Glutamatergic neuron (in vitro differentiated cells): ENCODE measurements at places on chromosomes 12 and 14.

GRCh38 chr14:57657487-57657886 lies 163.8 kb upstream of the CCDC198 start:
- no peak overlapping the region for H3K27ac ChIP-seq
- no peak for DNase-seq
- no peaks in the 10 kb centered on the region for H3K27me3 ChIP-seq
- peaks cover 12% of the 10 kb centered on the region for H3K4me1 ChIP-seq
- H3K4me3 ChIP-seq, result no peak overlapping the region
- H3K36me3 ChIP-seq, result peaks cover 6% of the 10 kb centered on the region

- H3K4me1 ChIP-seq, result peaks cover 4% of the 10 kb centered on the region
- H3K27me3 ChIP-seq, result peaks cover 11% of the 10 kb centered on the region
- DNase-seq, result no peak
- H3K4me3 ChIP-seq, result no peak overlapping the region
- no peaks in the 10 kb centered on the region for H3K36me3 ChIP-seq
Observed at GRCh38 chr14:72439707-72440106, 454.2 kb downstream of the DPF3 start.

GRCh38 chr12:50201987-50202521 lies 34.9 kb upstream of the CERS5 start:
- H3K4me3 ChIP-seq, result no peak overlapping the region
- no peak for DNase-seq
- H3K36me3 ChIP-seq, result peaks cover 5% of the 10 kb centered on the region
- no peaks in the 10 kb centered on the region for H3K4me1 ChIP-seq

GRCh38 chr14:75602503-75602902 lies 24.1 kb downstream of the FLVCR2 start:
- no peak overlapping the region for H3K27ac ChIP-seq
- no peaks in the 10 kb centered on the region for H3K36me3 ChIP-seq
- H3K27me3 ChIP-seq, result no peaks in the 10 kb centered on the region
- no peaks in the 10 kb centered on the region for H3K4me1 ChIP-seq
- no peak overlapping the region for H3K4me3 ChIP-seq

- DNase-seq, result no peak
- H3K36me3 ChIP-seq, result peaks cover 9% of the 10 kb centered on the region
- peak overlapping the region; percentile 4 for H3K27ac ChIP-seq
- peaks cover 22% of the 10 kb centered on the region for H3K4me1 ChIP-seq
Observed at GRCh38 chr14:90400904-90401561, 4.2 kb downstream of the CALM1 start.

GRCh38 chr14:32468955-32469354 lies 139.9 kb downstream of the AKAP6 start:
- H3K4me1 ChIP-seq, result peaks cover 19% of the 10 kb centered on the region
- peaks cover 11% of the 10 kb centered on the region for H3K27me3 ChIP-seq
- H3K4me3 ChIP-seq, result no peak overlapping the region
- DNase-seq, result no peak

DNA sequence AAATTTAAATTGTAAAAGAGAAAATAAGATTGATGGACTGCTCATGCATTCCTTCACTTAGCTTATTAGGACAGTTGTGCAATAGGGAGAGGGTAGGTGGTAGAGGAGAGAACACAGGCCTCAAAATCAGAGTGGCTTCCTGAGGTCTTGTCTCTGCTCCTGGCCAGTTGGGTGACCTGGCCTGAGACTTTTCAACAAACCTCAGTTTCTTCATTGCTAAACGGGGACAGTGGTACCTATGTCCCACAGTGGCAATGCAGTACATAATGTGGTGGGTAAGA lies 2.6 kb downstream of the MAP3K12 start:
- no peaks in the 10 kb centered on the region for H3K36me3 ChIP-seq
- no peak overlapping the region for H3K27ac ChIP-seq
- peaks cover 34% of the 10 kb centered on the region for H3K27me3 ChIP-seq
- H3K4me1 ChIP-seq, result peaks cover 44% of the 10 kb centered on the region
- DNase-seq, result no peak

GRCh38 chr12:13028825-13029570 lies 15.2 kb upstream of the FAM234B start:
- no peak for DNase-seq
- no peaks in the 10 kb centered on the region for H3K36me3 ChIP-seq
- H3K27me3 ChIP-seq, result no peaks in the 10 kb centered on the region
- peaks cover 2% of the 10 kb centered on the region for H3K4me1 ChIP-seq

- H3K4me1 ChIP-seq, result peaks cover 6% of the 10 kb centered on the region
- H3K27ac ChIP-seq, result no peak overlapping the region
- no peak overlapping the region for H3K4me3 ChIP-seq
Observed at GRCh38 chr14:66041582-66041981, 444.6 kb upstream of the CCDC196 start.

DNA sequence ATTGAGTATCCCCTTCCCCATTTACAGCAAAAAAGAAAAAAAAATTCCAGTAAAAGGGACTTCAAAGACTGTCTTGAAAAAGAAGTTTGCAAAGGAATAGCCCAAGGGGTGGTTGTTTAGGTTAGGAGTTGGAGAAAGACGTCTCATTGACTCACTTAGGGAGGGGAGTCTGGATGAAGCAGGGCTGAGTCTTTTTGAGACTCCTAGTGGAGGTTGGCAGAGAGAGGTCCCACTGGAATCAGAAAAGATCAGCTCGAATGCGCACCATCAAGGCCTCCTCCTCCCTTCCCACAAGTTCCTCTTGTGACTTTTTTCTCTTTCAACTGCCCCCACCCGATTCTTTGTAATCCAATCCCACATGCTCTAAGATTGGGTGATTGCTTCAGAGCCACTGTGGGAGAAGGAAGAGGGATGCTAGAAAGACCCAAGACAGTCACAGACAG lies 1.9 kb downstream of the ARHGEF40 start:
- peaks cover 23% of the 10 kb centered on the region for H3K27me3 ChIP-seq
- H3K36me3 ChIP-seq, result peaks cover 14% of the 10 kb centered on the region

DNA sequence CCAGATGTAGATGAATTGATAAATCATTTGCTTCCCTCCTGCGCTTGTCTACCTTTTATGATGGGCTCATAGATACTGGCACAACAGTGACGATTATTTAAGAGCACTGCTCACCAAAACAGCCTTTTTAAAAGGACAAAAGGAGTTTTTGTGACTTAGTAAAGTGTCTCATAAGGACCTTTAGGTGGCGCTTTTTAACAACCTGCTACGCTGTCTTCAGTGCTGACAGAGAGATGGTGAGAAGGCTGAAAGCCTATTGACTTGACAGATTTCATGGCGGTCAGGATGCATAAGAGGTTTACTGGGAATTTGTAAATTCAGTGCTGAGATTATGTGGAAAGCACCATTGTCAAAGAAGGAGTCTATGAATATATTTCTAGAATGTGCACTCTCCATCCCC lies 87.6 kb downstream of the SLC15A5 start:
- no peaks in the 10 kb centered on the region for H3K27me3 ChIP-seq
- H3K4me1 ChIP-seq, result peaks cover 3% of the 10 kb centered on the region
- no peaks in the 10 kb centered on the region for H3K36me3 ChIP-seq

GRCh38 chr14:53044486-53044885 lies 93.6 kb upstream of the FERMT2 start:
- no peak overlapping the region for H3K4me3 ChIP-seq
- DNase-seq, result no peak
- no peaks in the 10 kb centered on the region for H3K27me3 ChIP-seq
- H3K4me1 ChIP-seq, result peaks cover 9% of the 10 kb centered on the region
- H3K27ac ChIP-seq, result no peak overlapping the region
- no peaks in the 10 kb centered on the region for H3K36me3 ChIP-seq

DNA sequence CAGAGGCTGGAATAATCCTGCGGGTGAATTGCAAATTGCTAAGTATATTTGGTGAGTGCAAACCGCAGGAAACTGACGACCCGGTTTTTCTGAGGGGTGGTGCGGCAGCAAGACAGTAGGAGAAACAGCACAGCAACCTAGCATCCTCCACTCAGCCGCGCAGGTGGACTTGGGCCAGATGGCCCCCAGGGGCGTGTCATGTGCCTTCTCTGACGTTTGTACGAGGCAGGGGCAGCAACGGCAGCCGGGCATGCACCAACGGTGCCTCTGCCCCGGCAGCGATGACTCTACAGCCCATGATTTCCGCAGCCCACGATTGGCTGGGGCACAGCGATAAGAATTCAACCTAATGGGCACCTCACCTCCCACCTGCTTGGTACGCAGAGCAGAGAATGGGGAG lies 11.1 kb upstream of the CLEC2A start:
- no peak for DNase-seq
- no peak overlapping the region for H3K27ac ChIP-seq
- H3K4me3 ChIP-seq, result no peak overlapping the region
- H3K4me1 ChIP-seq, result no peaks in the 10 kb centered on the region

- DNase-seq, result no peak
- H3K27me3 ChIP-seq, result peaks cover 3% of the 10 kb centered on the region
- no peaks in the 10 kb centered on the region for H3K36me3 ChIP-seq
- peaks cover 19% of the 10 kb centered on the region for H3K4me1 ChIP-seq
- no peak overlapping the region for H3K27ac ChIP-seq
Observed at GRCh38 chr14:96893966-96894622, 96.9 kb downstream of the VRK1 start.

- H3K36me3 ChIP-seq, result no peaks in the 10 kb centered on the region
- H3K27me3 ChIP-seq, result no peaks in the 10 kb centered on the region
- DNase-seq, result no peak
- no peak overlapping the region for H3K4me3 ChIP-seq
- no peak overlapping the region for H3K27ac ChIP-seq
- H3K4me1 ChIP-seq, result no peaks in the 10 kb centered on the region
Observed at GRCh38 chr14:51996148-51996746, 6.9 kb downstream of the RTRAF start.

- no peak for DNase-seq
- no peaks in the 10 kb centered on the region for H3K36me3 ChIP-seq
- no peak overlapping the region for H3K27ac ChIP-seq
- peaks cover 1% of the 10 kb centered on the region for H3K4me1 ChIP-seq
Observed at GRCh38 chr12:116744766-116745165, 6.7 kb downstream of the RNFT2 start.

DNA sequence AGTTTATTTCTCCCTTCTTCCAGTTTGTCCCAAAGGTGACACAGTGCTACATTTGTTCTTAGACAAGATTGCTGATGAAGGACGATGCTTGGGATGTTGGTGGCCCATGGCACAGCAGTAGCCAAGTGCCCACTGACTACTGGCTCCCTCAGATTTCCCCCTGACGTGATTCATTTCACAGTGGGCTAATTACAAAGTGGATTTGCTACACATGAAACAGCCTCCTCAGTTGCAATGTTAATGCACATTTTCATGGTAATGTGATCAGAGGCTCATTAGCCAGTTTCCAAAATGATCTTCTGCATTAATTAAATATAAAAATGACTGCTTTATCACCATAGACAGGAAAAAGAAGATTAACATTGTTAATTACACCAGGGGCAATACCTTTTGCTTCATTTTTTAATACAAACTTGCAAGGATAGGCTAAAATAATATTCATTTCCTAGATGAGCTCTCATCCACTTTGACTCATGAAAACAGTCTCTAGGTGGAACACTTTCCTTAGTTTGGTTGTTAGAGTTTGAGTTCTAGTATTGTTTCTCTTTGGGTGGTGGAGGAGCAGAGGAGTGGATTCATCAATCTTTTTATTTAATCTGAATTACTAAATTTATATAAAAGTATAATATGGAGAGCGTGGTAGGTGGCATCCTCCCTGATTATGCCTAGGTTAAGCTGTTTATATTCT lies 250.9 kb downstream of the PDZRN4 start:
- peaks cover 8% of the 10 kb centered on the region for H3K4me1 ChIP-seq
- no peaks in the 10 kb centered on the region for H3K36me3 ChIP-seq
- H3K4me3 ChIP-seq, result peak overlapping the region; percentile 16
